OCI-LY7 (cell line): ENCODE measurements at places on chromosomes 11 and 22.

DNA sequence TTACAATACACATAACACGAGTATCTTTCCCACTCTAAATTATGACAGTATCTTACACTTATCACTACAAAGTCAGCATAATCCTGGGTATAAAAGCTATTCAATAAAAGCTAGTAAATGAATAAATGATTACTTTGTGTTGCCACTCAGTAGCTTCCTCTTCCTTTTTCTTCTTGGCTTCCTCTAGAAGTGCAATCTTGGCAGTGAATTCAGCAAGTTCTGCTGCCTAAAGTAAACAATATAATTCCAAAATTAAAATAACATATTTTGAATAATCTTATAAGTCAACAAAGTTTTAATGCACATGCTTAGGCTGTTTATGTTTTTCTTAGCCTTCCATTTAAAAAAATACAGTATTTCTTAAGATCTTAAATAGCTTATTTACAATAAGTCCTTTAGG, 60.4 kb downstream of the RDX start:
- no peak for DNase-seq

GRCh38 chr11:1498262-1498661, 11.7 kb upstream of the MOB2 start:
- no peak for DNase-seq

- DNase-seq, result no peak
Measured at GRCh38 chr11:62062223-62062861, 61.5 kb upstream of the INCENP start.

GRCh38 chr11:107263844-107264563, 193.6 kb downstream of the CWF19L2 start:
- no peak for DNase-seq

DNA sequence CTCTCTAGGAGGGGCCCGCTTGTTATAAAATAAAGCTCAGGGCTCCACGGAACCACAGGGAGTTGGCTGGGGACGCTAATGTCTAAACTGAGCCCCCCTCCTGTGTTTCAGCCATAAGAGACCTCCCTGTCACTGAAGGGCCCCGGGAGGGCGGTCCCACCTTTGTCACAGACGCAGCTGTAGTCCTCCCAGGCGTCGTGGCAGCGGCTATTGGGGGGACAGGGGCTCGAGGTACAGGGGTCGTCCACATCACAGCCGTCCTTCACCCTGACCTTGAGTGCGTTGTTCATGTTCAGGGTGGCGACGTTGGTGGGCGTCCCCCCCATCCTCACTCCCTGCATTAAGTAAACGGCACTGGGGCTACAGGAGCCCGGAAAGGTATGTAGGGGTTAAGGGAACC, 62.0 kb downstream of the TRMU start:
- DNase-seq, result no peak

GRCh38 chr11:126589492-126589803, 234.0 kb downstream of the ST3GAL4 start:
- DNase-seq, result no peak

- no peak for DNase-seq
Measured at GRCh38 chr22:29739346-29739875, 19.6 kb downstream of the CABP7 start.

DNA sequence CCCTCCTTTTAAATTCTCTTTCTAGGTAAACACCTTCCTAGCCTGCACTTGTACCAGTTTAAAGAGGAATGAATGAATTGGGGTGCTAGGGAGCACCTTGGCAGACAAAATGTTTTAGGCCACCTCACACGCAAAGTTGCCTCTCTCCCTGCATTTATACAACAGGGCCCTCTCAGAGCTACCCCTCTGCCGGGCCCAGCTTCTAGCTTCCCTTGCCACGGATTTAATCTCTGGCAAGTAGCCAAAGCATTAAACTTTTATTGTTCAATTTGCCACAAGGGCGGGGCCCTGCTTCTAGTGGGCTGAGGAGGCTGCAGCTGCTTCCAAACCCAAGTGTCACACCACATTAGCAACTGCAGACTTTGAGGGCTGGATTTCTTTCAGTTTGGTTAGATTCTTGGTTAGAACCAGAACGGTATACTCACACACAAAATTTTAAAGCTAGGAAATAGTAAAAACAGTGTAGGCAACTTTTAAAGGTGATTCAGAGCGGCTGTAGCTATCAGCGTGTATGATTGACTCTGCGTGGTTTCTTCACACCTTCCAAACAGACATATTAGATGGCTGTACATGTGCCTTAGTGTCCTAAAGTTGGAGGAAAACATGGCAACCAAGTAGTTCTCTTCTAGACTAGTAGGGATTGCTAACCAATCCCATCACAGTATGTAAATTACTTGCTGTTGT, 6.5 kb downstream of the KREMEN1 start:
- DNase-seq, result no peak

GRCh38 chr22:20427104-20427944, 10.3 kb downstream of the SCARF2 start:
- no peak for DNase-seq

DNA sequence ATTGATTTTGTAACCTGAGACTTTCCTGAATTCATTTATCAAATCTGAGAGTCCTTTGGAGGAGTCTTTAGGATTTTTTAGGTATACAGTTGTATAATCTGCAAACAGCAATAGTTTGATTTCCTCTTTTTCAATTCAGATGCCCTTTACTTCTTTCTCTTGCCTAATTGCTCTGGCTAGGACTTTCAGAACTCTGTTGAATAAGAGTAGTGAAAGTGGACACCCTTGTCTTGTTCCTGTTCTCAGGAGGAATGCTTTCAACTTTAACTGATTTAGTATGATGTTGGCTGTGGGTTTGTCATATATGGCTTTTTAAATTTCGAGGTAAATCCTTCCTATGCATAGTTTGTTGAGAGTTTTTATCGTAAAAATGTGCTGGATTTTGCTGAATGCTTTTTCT, 227.4 kb downstream of the CSNK2A3 start:
- no peak for DNase-seq

GRCh38 chr11:117603932-117604331, 193.1 kb downstream of the DSCAML1 start:
- no peak for DNase-seq

DNA sequence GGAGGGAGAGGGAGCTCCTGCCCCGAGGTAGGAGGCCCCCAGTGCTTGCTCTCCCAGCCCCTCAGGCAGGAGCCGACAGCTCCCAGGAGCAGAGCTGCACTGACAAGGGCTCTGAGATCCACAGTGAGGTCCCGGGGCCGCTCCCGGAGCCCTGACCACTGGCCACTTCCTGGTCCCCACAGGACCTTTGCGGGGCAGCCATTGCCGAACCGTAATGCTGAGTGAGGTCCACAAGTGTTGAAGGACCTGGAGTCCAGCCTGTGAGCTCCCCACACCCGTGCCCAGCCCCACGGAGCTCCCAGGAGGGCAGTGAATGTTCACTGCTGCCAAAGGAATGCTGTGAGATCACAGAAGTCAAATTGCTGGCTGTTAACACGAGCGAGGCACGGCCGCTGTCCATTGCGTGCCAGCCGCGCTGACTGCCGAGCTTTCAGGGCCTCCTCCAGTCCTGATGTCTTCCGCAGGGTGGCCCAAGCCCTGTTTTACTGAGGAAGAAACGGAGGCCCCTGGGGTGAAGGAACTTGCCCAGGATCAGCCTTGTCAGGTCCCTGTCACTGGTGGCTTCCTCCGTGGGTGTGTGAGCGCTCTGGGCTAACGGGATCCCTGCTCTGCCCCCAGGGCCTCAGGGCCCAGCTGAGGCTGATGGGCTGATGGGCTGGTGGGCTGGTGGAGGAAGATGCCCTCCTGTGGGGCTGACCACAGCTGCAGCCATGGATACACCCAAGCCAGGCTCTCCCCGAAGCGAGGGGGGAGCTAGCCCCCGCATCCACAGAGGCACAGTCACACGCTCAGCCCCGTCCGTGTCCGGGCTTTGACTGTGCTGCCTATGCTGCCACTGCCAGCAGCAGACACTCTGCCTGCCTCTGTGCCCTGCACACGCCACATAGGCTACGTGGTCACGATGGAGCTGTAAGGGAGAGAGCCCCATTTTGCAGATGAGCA, 70.8 kb downstream of the WNT7B start:
- DNase-seq, result no peak

DNA sequence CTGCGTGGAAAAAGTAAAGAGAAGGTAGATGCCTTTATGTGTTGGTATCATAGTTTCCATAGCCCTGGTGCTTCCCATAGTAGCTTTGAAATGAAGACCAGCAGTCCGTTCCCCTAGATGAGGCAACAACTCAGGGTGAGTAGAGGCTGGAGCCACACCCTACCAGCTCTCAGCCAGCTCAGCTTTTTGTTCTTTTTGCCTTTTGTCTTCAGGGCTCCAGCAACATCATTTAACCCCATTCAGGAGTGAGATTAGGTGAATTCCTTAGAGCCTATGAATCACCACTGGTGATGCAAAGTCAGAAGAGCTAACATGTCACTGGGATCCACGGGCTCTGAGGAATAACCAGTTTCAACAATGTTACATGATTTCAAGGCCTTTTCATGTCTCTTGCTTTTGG, 14.0 kb upstream of the SESN3 start:
- DNase-seq, result no peak

GRCh38 chr22:36902143-36902926, 11.1 kb upstream of the CSF2RB start:
- DNase-seq, result no peak

GRCh38 chr11:89436071-89436470, 55.1 kb downstream of the NOX4 start:
- no peak for DNase-seq

- DNase-seq, result no peak
Measured at GRCh38 chr11:117281159-117281558, 10.0 kb upstream of the BACE1-AS start.

GRCh38 chr11:69711822-69712801, 8.3 kb upstream of the FGF19 start:
- DNase-seq, result no peak

GRCh38 chr22:47240116-47240515, 477.7 kb downstream of the TBC1D22A start:
- DNase-seq, result no peak

DNA sequence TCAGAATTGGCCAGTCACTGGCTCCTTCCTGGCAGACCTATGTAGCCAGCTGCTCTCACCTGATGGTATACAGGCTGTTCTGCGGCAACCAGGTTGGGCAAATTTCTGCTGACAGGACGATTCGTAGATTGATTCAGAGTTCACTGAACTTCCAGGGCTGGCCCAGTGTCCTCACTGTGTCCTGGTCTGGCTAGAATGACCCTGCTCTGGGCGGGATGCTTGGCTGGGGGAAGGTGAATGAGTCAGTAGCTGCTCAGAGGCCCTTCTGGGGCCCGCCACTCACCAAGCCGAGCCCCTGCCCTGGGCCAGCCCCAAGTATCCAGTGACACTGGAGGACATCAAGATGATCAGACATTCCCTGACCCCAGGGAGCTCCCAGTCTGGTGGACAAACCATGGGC, 62.9 kb upstream of the WNT11 start:
- DNase-seq, result no peak

GRCh38 chr11:1522081-1522424, 35.5 kb upstream of the MOB2 start:
- no peak for DNase-seq

DNA sequence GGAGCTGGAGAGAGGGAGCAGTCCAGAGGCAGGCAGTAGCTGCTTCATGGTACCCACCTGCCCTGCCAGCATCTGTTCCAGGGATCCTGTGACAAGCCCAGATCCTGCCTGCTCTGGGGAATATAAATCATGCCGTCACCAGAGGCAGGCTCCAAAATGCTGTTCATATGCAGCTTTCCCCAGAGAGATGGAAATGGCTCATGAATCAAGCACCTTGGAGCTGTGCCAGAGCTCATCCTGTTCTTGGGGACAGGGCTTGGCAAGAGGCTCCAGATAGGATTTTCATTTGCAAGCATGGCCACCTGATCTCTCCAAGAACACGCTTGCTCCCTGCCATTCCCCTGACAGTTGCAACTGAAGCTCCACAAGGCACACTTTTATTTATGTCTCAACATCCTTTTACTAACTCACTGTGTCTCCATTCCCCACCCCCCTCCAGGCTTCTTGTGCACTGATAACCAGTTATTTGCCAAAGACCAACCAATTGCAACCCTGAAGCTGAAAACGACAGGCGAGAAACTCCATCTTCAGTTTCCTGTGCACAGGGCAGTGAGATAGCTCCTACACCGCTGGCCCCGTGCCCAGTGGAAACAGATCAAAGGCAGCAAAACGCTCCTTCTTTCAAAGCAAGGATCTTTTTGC, 115.8 kb upstream of the PITPNB start:
- DNase-seq, result no peak

DNA sequence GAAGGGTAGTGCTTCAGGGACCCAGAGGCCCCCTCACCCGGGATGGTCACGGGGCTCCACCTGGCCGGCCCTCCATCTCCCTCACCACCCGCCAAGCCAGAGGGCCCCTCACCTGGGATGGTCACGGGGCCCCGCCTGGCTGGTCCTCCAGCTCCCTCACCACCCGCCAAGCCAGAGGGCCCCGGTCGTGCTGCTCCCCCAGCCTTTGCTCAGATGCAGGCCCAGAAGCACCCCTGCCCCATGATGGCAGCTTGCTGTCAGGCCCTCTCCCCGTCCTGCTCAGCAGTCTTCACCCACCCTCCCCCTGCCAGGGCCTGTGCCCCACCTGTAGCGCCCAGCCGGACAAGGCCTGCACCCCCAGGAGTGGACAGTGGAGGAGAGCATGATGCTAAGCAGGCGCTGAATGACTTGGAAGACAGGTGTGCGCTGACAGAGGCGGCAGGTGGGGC, 7.3 kb downstream of the DENND6B start:
- no peak for DNase-seq

- no peak for DNase-seq
Measured at GRCh38 chr22:43389227-43389836, 22.5 kb upstream of the MPPED1 start.

DNA sequence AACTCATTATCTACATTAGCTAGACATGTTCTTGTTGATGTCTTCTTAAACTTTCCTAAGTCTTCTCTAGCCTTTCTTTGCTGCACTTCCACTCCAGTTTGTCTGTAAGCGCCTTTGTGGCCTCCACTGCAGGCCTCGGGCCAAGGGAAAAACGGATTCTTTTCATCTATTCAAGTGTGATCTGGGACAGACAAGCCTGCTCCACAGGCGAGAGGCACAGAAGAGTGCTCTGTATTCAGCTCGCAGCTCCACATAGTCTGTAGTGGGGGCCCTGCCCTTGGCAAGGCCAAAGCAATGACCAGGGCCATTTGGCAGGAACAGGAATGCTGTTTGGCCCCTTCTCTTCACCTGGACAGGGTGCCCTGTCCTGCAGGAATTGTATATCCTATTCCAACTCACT, 84.1 kb upstream of the BARX2 start:
- no peak for DNase-seq

DNA sequence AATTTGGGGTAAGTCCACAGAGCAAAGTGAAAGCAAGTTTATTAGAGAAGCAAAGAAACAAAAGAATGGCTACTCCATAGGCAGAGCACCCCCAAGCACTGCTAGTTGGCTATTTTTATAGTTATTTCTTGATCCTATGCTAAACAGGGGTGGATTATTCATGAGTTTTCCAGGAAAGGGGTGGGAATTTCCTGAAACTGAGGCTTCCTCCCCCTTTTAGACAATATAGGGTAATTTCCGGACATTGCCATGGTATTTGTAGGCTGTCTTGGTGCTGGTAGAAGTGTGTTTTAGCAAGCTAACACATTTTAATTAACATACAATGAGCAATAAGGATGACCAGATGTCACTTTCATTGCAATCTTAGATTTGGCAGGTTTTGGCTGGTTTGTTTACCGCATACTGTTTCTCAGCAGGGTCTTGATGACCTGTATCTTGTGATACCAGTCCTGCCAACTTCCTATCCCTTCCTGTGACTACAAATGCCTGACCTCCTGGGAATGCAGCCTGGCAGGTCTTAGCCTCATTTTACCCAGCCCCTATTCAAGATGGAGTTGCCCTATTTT, 937 bp upstream of the C1QTNF6 start:
- no peak for DNase-seq

- no peak for DNase-seq
Measured at GRCh38 chr11:94722735-94723134, 45.4 kb upstream of the AMOTL1 start.
